Activated CD8-positive, alpha-beta memory T cell treated with anti-CD3 and anti-CD28 coated beads for 1 hour (primary cell): ENCODE measurements at places on chromosomes 2 and 18.

DNA sequence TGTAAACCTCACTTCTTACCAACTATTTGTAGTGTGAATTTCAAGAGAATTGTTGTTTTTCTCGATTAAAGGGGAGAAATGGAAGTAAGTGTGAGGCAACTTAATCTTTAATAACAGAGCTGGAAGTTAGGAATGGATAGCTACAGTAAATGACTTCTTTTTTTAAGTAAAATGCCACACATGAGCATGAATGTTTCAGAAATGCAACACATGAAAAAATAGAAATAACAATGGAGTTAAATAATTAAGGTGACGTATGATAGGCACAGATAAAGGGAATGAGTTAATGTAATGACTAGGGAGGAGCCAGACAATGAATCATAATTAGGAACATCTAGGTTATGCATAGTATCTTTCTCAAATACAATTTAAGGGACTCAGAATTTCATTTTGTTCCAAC, 3.4 kb downstream of the REL start:
- no peak for DNase-seq

- no peak for DNase-seq
Measured at GRCh38 chr18:58806826-58807714, 57.6 kb upstream of the ZNF532 start.

DNA sequence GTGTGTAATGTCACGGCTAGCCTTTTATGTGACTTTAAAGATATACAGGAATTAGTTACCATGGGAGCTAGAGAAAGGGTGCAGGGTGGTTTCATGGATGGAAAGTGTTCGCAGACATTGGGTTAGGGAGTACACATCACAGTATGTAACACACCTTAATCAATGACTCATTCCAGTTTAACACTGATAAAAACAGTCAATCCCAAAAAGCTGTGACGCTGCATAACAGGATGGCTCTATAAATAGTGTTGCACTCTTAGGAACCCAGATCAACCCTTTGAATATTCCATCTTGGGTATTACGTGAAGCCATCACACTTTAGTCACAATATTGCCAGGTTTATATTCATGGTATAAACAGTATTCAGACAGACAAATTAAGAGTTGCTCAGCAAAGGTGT, 33.6 kb downstream of the CAB39 start:
- no peak for DNase-seq

- no peak for DNase-seq
Measured at GRCh38 chr2:204673877-204674276, 128.6 kb downstream of the PARD3B start.

- no peak for DNase-seq
Measured at GRCh38 chr2:152504618-152505017, 169.6 kb downstream of the FMNL2 start.

- no peak for DNase-seq
Measured at GRCh38 chr2:212107014-212107413, 431.6 kb downstream of the ERBB4 start.

DNA sequence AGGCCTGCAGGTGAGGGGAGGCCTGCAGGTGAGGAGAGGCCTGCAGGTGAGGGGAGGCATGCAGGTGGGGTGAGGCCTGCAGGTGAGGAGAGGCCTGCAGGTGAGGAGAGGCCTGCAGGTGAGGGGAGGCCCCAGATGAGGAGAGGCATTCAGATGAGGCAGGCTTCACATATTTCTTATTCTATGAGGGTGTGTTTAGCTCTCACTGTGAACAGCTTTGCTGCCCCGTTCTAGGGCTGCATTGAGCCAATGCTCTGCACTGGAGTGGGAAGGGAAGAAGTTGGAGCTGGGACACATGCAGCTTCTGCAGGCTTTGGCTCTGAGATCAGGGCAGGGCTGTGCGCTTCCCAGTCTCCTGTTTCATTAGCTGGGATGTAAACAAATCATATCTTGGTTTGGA, 19.5 kb downstream of the TPO start:
- DNase-seq, result no peak

DNA sequence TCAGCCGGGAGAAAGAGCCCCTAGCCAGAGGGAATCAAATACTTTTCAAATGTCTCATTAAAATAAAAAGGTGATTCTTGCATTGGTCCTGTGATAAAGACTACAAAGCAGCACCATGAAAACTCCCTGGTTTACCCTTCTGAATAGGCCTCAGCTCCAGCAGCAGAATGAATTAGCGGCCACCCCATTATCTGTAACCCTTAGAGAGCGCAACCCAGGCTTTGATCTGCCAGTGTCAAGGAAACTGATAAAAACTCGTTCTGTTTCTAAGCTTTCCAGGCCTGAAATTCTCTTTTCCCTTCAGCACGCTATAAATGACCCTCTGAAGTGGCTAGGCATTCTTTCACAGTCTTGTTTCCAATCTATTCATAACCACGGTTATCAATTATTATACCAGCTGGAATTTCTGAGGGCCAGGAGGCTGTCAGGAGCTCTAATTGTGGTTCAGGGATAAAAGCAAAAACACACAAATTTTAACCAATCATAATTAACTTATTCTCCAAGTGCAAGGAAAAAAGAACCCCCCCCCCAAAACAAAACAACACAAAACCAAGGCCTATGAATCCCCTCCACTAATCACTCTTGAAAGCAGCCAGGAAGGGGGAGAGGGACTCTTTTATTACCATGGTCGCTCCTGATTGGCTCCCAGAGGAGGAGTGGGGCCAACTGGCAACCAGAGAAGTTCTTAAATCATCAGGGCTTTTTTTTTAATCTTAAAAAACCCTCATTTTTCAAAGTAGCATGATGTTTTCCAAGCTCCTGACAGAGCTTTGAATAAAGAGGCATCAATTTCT, 258.9 kb downstream of the CYRIA start:
- DNase-seq, result no peak

DNA sequence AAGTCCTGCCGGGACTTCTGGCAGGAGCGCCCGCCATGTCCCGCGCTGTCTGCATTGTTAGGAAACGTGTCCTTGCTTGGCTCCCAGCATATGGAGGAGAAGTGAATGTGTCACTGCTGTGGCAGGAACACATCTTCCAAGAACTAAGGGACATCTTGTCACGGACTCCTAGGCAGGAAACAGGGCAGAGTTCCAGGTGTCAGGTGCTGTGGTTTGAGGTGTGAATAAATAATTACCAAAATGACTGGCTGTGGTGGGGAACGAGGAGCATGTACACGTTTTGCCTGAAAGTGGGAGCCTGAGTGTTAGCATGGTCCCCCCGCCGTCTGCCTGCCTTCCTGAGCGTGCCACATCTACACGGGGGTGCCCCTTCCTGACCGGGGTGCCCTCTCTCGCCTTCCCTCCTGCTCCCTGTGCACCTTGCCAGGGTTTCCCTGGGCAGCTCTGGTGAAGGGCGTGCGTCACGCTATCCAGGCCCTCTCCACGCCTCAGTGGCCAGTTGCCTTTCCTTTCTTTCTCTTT, 237.5 kb downstream of the LDLRAD4 start:
- no peak for DNase-seq

DNA sequence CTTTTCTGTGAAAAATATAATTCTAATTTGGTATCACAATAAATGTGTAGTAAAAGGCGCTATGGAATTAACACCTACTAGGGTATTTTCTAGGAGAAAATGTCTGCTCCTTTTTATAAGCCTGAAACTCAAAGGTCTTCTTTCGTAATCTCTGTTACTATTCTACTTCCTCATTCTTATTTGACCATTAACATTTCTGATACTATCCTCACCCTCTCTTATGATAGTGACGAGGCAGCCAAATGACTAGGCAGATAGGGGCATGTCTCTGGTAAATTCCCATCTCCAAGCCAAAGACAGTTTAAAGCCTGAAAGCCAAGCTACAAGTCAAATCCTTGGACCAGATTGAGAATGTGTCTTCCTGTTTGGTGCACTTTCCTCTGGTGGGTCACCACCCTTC, 251.7 kb downstream of the LRRTM4 start:
- no peak for DNase-seq

GRCh38 chr2:28350791-28351285, 41.8 kb upstream of the FOSL2 start:
- DNase-seq, result no peak

DNA sequence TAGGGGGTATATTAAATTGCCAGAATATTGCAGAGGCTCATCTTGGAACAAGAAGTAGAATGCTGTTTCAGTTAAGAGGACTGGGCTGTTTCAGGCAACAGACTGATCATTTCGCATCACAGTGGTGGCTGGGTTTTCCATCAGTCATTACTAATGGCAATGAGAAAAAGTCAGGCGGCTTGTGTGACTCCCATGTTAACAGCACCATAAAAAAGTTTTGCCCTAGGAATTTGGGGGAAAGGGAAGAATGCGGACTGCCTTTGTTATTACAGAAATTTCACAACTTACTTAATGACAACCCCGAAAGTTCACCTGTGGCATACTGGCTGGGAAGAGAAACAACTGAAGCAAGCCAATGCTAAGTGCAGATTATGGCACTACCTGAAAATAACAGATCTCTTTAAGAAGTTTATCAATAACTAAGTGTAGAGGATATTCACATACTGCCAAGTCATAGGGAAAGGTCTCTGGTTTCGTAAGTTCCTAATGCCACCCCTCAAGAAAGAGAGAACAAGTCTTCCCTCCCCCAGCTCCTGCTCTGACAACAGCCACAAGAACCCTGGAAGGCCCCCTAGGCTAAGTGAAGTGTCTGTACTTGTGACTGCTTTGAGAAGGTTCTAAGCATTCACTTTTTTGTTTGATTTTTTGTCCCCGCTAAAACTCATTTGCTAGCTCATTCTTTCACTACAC, 40.5 kb upstream of the AP1S3 start:
- no peak for DNase-seq

GRCh38 chr2:180001726-180002125, 5.4 kb downstream of the CWC22 start:
- no peak for DNase-seq

- DNase-seq, result no peak
Measured at GRCh38 chr2:54176577-54176976, 61.2 kb downstream of the ACYP2 start.

DNA sequence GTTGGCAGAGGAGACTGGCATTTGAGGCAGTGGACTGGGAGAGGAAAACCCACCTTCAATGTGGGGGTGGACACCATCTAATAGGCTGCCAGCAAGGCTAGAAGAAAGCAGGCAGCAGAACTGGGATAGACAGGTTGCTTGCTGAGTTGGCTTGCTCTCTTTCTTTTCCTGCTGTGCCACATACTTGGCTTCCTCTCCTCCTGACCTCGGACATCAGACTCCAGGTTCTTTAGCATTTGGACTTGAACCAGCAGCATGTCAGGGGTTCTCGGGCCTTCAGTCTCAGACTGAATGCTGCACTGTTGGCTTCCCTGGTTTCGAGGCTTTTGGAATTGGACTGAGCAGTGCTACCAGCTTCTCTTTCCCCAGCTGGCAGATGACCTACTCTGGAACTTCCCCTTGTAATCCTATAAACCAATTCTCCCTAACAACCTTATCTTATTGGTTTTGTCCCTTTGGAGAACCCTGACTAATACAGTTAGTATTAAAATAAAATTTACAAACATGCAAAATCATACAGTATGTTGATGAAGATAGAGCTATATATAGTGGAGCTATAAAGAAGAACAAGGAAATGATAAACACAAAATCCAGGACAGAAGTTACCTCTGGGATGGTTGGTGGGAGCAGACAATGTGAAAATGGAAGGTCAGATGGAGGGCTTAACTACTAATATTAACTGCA, 15.9 kb downstream of the DSEL start:
- no peak for DNase-seq

- DNase-seq, result no peak
Measured at GRCh38 chr18:35491700-35492077, 6.1 kb downstream of the INO80C start.

- DNase-seq, result no peak
Measured at GRCh38 chr18:71442731-71443141, 1101.4 kb downstream of the CBLN2 start.

GRCh38 chr2:180442860-180443644, 436.0 kb upstream of the CWC22 start:
- DNase-seq, result no peak

DNA sequence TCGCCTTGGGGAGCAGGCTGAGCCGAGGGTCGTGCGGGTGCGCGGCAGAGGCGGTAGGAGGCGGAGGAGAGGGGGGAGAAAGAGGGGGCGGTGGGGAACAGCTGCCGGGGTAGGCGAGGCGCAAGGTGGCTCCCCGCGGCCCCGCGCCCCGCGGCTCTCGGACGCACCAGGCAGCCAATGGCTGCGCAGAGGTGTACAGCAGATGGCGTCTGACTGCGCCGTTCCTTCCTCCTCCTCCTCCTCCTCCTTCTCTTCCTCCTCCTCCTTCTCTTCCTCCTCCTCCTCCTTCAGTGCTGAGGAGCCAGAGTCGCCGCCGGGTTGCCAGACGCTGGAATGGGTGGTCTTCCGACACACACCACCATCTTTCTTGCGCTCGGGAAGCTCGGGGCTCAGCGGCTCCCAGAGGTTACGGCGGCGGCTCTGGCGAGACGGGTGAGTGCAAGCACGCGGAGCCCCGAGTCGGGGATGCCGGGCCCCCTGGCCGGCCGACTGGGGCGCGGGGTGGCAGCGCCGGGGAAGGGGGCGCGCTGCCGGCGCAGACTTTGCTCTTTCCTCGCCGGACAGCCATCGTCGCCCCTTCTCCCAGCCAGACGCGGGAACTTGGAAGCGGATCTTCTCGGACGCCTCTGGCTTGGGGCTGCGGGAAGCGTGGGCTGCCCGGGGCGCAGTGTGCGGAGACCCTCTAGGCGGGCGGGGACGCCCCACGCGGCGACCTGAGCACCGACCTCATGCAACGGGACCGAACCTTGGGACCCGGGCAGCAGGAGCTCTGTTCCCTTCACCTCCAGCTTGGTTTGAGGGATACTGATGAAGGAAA, at the start of gene THSD7B:
THSD7B (plus strand) TSS at position 290 of the 817 bp plus-strand sequence. CDS start 116,634 bp downstream, outside the sequence.
- no peak for DNase-seq

- DNase-seq, result no peak
Measured at GRCh38 chr18:72542342-72542741, 1.8 kb downstream of the CBLN2 start.

DNA sequence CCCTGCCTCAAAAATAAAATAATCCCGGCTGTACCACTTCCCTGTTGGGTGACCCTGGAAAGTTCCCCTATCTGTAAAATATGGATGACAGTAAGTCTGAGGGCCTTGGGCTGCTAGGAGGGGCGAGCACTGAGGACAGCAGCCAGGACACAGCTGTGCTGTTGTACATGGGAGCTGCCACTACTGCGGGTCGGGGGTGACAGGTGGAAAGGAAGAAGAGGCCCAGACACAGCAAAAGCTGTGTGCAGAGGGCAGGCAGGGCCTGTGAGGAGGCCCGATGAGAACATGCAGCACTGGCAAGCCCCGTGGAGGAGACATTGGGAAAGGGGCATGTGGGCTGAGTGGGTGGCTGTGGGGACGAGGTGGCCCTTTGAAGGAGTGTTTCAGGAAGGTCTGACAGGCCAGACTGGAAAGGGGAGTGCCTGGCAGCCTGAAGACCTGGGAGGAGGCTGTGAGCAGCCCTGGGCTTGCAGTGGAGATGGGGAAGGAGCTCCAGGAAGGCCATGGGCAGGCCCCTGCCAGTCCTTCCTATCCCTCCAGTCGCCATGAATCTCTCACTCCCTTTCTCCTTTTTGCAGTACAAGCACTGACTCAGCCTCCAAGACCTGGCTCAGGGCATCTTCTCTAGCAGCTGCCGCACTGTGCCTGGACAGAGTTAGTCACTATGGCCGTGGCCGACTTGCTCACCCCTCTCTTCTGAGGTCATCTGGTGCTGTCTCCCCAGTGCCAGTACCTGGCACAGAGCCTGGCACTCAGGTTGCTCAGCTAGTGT, 28.9 kb upstream of the SEMA4C start:
- DNase-seq, result no peak

- no peak for DNase-seq
Measured at GRCh38 chr2:174015428-174015827, 50.3 kb upstream of the SP3 start.
